ENCODE measurements at places on chromosomes 7 and 10.

DNA sequence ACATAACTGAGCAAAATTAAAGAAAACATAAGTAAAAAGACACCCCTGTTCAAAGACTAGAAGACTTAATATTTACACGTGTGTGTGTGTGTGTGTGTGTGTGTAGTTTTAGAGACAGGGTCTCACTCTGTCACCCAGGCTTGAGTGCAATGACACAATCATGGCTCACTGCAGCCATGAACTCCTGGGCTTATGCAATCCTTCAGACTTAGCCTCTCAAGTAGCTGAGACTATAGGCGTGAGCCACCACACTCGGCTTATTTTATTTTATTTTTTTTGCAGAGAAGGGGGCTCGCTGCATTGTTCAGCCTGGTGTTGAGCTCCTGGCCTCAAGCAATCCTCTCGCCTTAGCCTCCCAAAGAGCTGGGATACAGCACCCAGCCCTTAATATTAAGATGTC, 90.3 kb downstream of the JMJD1C start:
- peak; percentile 42 for DNase-seq

DNA sequence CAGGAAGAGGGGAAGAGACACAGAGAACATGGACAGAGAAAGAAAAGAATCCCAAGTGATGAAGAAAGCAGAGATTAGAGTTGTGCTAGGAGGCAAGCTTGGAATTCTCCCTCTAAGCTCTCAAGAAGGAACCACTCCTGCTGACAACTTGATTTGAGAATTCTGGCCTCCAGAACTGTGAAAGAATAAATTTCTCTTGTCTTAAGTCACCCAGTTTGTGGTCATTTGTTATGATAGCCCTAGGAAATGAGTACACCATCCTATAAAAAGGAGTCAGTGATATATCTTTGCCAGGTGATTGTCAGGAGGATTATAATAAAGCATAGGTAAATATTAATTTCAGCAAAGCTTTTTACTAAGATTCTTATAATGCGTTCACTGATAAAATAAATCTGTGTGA, 82.7 kb upstream of the TFEC start:
- DNase-seq: peak; percentile 44

- DNase-seq: no peak
These were observed 20.1 kb upstream of the CFTR start for GRCh38 chr7:117459735-117460134.

DNA sequence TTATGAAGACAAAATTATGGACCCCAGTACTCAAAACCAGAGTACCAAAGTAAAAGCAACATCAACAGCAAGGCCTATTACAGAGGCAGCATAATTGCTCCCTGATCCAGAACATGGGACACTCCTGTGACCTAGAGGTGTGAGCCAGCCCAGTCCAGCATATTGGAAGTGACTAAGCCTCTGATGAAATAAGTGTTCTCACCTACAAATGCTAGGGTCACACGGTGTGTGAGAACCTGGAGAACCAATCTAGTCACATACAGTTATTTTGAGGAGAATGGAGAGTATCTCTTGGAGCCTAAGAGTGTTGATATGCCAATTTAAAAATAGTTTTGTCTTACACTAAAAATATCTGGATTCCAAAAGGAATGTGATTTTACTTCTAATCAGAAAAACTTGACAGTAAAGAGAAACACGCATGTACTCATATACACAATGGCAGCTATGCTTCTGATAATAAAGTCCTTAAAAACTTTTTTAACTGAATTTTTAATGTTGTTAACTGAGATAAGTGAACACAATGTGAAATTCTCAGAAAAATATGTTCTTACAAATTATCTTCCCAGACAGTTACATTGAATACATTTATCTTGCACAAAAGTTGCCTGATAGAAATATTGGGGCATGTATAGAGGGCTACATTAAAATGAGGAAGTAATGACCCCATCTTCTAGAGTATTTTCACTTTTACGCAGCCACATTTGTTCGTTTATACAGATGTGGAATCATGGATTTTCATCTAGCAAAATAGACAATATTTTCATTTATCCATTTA, 56.8 kb upstream of the CD36 start:
- DNase-seq: no peak

DNA sequence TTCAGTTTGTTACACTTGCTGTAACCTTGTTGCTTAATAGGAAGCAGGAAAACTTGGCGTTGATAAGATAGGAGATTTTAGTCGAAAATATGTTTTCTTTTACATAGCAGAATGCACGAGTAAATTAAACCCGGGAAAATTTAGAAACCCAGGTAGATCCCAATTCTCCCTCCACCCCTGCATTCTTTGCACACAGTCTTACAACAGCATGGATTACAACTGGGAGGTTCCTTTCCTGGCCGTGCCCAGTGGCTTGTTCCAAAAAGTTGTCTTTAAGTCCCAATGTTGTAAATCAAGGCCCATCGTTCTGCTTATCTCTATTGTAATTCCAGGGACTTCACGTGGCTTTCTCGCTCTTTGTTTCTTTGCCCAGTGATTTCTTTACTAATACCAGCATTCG, 1.1 kb upstream of the DPY19L1 start:
- DNase-seq: no peak

GRCh38 chr10:31099664-31100063, 68.0 kb upstream of the ZNF438 start:
- DNase-seq: peak; percentile 61

DNA sequence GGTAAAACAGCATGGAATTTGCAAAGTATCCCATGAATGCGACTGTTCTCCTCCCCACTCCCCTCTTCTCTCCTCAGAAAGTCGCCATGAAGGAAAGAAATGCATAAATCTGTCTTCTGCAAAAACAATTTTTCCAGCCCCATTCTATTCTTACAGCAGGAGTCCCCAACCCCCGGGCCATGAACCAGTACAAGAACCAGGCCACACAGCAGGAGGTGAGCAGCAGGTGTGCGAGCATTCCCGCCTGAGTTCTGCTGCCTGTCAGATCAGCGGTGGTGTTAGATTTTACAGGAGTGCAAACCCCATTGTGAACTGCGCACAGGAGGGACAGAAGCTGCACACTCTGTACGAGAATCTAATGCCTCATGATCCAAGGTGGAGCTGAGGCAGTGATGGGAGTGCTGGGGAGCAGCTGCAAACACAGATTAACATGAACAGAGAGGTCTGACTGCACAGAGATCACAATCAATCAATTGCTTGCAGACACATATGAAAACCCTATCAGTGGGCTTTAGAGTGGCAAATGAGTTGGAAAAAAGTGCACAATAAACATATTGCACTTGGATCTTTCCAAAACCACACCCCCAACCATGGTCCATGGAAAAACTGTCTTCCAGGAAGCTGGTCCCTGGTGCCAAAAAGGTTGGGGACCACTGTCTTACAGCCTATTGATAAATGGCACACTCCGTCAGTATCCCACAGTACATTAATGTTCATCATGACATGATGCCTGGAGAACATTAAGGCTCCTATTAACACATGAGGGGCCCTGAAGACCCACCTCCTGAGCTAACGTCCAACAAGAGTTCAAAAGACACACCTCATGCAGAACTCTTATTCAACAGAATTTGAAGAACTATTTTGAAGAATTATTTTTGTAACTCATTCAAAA, 205.0 kb downstream of the PTPRN2 start:
- DNase-seq: no peak

- no peak for DNase-seq
These were observed 165.9 kb upstream of the SH2B2 start for GRCh38 chr7:102120666-102121195.

GRCh38 chr10:35355971-35356724, 19.8 kb downstream of the CCNY start:
- no peak for DNase-seq

DNA sequence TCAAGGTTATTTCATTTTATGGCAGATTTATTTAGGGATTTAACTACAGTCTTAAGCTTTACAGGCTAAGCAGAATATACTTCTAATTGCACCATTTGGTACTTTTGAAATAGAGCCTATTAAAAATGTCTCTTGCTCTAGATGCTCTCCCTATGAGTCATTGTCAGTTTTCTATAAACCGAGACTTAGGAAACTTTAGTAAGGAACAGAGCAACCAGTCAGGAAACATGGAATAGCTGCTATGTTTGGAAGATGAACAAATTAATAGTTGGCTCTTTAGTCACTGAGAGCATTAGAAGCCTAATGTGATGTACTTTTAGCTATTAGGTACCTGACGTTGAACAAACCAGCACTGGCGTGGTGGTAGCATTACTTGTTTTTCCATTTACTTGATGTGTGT, 35.3 kb downstream of the INPP5F start:
- DNase-seq: peak; percentile 83

DNA sequence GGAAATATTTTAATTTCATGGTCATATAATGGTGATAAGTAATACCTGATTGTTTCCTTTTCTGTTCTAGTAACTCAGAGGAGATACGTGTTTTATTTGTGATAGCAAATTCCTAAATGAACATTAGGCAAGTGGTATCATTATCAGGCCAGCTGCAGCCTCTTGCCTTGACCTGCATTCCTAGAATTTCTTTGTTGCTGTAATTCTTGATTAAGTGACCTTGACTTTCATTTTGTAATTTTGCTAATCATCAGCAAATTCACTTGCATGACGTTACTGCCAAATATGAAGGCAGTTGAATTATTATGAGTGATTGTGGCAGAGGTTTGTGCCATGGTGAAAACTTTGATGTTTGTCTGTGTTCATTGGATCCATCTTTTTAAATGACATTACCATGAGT, 5.6 kb upstream of the AS3MT start:
- no peak for DNase-seq

DNA sequence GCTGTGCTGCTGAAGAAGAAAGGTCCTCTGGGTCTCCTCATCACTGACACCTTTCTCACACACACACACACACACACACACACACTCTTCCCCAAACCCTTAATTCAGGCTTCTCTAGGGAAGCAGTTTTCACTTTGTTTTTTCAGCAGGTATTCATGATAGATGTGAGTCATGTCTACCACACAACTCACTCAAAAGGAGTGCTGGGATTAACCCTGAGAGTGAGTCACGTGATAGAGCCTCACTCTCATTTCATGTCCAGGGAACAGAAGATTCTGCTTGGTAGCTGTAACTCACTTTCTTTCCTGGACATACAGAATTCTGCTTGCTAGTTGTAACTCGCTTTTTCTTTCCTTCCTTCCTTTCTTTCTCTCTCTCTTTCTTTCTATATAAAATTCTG, 45.4 kb downstream of the VIM start:
- peak; percentile 83 for DNase-seq

GRCh38 chr10:6347391-6347951, 144.7 kb downstream of the PFKFB3 start:
- DNase-seq: peak; percentile 32

Measured in ELR (cell line).